ENCODE measurements at places on chromosomes 6 and 20. TPM values are rescaled to one million over a fixed set of nuclear protein-coding genes. Genes with fewer than 3 reads are reported as not detected.

Gene ZFP57
- total RNA-seq = not detected

Gene B3GALT4
- total RNA-seq = 3.6 TPM

Gene HCK
- 5.5 TPM for total RNA-seq

Gene RAB44
- total RNA-seq = not detected

Gene EYA4
- 35.7 TPM for total RNA-seq

Gene PRPH2
- total RNA-seq = 3.1 TPM

Gene MAS1
- not detected for total RNA-seq

Gene PNRC1
- total RNA-seq = 552 TPM

Gene FNDC11
- total RNA-seq = 0.14 TPM

Gene ZNF831
- 0.07 TPM for total RNA-seq

Gene ABHD16B
- not detected for total RNA-seq

- no peak for DNase-seq
Measured at GRCh38 chr6:168563656-168564055, 122.7 kb downstream of the SMOC2 start.

DNA sequence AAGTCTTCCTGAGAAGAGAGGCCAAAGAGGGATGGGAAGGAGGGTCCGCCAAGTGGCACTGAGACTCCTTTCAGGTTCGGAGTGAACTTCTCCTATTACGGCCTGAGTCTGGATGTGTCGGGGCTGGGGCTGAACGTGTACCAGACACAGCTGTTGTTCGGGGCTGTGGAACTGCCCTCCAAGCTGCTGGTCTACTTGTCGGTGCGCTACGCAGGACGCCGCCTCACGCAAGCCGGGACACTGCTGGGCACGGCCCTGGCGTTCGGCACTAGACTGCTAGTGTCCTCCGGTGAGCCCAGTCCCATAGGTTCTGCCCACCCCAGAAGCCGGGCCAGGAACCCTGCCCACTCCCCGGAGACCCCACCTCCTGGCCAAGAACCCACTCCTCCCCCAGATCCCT lies 4.1 kb downstream of the SLC22A7 start:
- no peak for DNase-seq

GRCh38 chr6:3208098-3208774 lies 19.2 kb downstream of the TUBB2B start:
- DNase-seq = no peak

DNA sequence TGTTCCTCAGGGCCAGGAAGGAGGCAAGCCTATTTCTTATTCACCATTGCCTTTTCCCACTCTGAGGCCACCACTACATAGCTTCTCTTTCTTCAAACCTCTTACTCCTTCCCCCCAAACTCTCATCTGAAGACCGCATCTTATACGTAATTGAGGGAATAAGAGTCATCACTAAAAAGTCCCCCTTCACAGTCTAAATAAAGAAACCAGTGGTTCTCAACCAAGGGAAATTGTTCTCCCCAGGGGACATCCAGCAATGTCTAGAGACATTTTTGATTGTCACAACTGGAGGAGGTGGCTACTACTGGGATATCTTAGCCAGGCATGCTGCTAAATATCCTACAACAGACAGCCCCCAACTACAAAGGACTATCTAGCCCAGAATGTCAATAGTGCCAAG lies 327.6 kb upstream of the CNR1 start:
- no peak for DNase-seq

GRCh38 chr6:37491171-37491829 lies 8.4 kb downstream of the CCDC167 start:
- no peak for DNase-seq

- no peak for DNase-seq
Measured at GRCh38 chr6:24919056-24919892, 16.5 kb downstream of the RIPOR2 start.

DNA sequence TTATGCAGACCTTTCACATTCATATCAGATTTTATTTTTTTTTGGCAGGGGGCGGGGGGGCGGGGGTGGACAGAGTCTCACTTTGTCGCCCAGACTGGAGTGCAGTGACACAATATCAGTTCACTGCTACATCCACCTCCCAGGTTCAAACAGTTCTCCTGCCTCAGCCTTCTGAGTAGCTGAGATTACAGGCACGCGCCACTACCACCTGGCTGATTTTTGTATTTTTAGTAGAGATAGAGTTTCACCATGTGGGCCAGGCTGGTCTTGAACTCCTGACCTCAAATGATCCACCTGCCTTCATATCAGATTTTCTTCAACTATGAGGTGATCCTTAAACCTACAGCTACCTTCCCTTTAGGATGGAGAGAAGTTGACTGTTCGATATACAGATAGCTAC lies 8.0 kb upstream of the SUMO4 start:
- DNase-seq = no peak

GRCh38 chr6:7909323-7910276 lies 988 bp downstream of the TXNDC5 start:
- peak; percentile 78 for DNase-seq

DNA sequence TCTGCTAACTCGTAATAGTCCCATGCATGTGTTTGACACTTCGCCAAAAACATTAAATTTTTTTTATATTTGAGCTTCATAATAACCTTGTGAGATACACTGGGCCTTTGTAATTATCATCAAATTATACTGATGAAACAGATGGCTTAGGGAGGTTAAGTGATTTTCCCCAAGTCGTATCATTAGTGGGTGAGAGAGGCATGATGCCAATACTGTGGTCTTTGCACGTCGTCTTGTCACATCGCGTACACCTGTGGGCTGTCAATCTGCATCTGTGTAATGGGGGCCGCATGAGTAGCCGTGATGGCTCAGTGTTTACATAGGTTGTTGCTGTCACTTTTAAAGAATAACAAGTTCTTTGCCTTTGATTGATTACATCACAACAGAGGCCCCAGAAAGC lies 1.7 kb downstream of the PRL start:
- no peak for DNase-seq

DNA sequence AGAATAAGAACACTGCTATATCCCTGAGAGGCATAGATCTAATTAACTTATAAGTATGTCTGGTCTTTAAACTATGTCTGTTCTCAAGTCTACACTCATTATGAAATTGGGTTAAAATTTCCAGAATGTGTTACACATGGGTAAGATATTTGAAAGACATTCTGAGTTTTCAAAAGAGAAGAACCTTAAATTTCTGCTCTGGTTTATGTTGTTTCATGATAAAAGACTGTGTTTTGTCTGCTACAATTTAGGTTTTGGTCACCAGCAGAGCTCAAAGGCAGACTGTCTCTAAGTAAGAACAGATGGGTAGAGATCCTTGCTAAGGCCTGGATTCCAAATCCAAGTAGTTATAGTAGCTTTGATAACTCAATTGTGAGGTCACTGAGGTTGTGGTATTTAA lies 6.0 kb downstream of the STMND1 start:
- no peak for DNase-seq

GRCh38 chr6:166201878-166202277 lies 34.2 kb upstream of the TBXT start:
- no peak for DNase-seq

DNA sequence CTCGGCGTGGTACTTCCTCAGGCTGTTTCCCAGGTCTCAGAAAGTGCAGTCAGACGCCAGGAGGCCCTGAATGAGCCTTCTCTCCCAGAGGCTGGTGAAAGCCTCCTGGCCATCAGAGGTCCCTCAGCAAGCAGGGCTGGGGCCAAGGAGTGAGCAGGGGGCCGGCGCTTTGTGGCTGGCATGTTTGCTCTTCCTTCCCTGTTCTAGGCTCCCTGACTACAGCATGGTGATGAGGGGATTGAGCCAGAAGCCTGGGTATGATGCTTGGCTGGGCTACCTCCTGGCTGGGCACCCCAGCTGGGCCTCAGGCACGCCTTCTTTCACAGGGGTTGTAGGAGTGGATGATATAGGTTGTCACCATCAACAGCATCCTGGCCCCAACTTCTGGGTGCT lies 11.7 kb upstream of the DNAJC5 start:
- DNase-seq = no peak

- no peak for DNase-seq
Measured at GRCh38 chr20:60484316-60484715, 526.1 kb downstream of the CDH26 start.

DNA sequence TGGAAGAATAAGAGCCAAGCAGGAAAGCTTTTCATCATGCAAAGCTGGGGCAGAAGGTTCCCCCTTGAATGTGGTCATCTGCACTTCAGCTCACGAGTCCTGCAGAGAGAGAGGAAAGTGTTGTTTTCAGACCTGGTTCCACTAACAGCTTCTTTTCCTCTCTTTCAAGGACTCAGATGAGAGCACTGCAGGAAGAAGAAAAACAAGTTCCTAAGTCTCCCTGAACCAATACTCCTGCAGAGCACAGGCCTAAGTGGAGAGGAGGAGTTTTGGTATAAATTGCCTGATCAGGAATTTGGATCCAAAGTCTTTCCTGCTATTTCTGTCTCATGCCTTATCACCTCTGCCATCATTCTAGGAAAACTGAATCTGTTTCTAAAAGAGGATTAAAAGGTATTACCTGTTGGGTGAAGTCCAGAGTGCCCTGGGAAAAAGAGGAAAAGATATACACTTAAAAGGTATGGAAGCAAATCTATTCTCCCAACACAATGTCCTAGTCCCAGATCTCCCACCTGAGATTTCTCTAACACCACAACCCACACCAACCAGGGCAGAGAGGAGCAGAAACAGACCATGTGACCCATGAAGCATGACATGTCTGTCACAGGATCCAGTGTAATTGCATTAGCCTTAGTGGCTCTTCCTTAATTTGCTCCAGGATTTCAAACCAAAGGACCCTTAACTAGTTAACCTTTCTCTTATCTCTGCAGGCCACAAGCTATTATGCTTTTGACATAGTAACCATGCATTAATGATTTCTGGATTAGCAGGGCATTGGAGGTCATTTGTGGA lies 12.2 kb downstream of the HLA-DRB5 start:
- DNase-seq = no peak

- DNase-seq = no peak
Measured at GRCh38 chr20:59094576-59094975, 52.0 kb upstream of the PRELID3B start.

DNA sequence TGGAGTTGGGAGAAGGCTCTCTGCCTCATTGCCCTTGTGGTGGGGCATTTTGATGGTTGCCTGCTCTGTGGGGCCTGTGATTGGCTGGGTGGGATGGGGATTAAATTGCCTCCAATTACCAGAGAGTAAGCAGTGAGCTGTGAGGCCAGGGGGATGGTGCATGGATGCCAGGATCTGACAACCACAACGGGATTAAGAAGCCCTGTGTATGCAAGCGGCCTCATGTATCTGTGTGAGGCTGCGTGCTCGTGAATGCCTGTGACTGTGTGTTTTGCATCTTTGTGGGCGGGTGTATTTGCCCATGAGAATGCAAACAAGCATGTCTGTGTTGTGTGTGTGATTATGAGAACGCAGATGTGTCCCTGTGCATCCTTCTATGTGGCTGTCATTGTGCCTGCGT lies 46.1 kb downstream of the CD40 start:
- DNase-seq = no peak

GRCh38 chr20:610130-611046 lies at the start of gene TCF15:
Gene TCF15, minus strand, starts transcription at chr20:610309. Its CDS starts 72 bp downstream, at chr20:610237.
- DNase-seq = peak; percentile 53

DNA sequence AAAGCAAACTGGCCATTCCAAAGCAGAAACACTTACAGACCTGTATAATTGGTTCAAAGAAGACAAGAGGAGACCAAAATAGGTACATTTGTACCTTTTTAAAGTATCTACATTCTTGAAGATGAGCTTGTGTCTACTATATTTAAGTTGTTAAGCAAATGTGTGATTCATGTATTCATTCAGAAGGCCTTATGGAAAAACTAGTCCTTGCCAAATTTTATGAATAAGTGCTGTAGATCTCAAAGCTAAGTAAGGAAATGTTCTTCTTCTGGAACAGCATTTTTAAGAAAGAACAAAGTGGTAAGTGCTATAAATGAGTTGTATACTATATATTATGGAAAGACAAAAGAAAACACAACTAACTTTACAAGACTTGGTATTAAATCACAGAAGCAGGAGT lies 22.2 kb upstream of the HEY2 start:
- no peak for DNase-seq

GRCh38 chr6:7237653-7238188 lies 75.3 kb downstream of the SSR1 start:
- DNase-seq = no peak

DNA sequence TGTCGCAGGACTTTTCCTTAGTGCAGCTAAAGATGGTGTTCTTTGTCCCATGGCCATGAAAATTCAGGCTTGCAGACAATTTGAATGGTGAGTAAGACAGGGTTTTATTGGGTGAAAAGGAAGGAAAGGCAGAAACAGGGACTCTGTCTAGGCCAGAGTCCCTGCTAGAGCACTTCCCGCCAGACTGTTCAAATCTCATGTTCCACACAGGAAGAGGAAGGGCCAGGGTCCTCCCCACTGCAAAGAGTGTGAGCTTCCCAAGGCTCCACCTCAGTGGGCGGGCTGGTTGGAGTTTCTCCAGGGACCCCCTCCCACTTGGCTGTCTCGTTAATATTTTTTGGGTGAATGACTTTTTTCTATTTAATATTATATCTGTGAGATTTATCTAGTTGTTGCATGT lies 29.0 kb downstream of the COL19A1 start:
- DNase-seq = no peak

DNA sequence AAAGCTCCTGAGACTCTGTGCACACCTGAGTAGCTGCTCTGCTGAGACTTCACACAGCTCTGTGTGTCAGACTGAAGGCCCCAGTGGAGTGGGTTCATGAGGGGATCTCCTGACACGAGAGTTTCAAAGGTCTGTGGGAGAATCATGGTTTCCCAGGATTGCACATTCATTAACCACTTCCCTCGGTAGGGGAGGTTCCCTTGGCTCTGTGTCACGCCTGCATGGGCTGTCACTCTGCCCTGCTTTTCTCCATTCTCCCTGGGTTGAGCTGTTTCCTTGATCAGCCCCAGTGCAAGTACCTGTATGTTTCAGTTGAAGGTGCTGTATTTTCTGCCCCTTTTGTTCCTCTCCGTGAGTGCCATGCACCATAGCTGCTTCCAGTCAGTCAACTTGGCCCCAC lies 236.9 kb downstream of the EPM2A start:
- DNase-seq = no peak

GRCh38 chr20:47508278-47508677 lies 6.6 kb downstream of the NCOA3 start:
- DNase-seq = no peak

DNA sequence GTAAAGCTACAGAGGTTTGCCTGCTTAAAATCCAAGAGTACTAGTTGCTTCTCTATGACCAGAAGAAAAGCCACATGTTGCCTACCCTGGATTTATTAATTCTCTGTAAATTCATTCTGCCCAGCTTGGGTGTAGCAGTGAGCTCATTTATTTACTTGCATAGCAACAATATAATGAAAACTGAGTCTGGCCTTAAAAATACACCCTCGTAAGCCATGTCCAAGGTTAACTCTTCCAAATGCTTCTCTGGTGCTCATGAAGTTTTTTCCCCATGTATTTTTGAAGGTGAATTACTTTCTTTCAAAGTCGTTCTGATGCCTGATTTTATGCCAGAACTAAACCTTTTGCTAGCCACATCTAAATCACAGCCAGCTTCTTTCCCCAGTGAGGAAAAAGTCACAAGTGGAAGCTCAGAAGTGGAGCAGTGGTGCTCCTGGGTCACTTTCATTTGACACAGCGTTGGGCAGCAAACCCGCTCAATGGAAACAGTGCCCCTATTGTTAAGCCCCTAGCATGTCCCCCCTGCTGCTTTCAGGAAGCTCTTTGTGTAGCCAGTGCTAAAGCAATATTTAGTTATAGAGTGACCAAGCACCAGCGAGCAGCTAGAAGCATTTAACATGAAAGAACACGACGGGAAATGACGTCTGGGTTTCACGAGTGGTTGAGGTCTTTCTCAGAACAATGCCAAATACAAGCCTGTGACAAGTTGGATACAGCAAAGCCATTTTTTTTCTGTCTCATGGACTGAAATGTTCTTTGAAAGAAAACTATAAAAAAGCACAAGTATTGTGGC lies 29.8 kb downstream of the NEDD9 start:
- DNase-seq = no peak

GRCh38 chr20:542777-543368 lies 717 bp downstream of the CSNK2A1 start:
- DNase-seq = no peak

All from psoas muscle (tissue), 8 donors.